Activated CD4-positive, alpha-beta memory T cell treated with anti-CD3 and anti-CD28 coated beads for 36 hours (primary cell): ENCODE measurements at places on chromosomes 16 and 17. TPM values are rescaled to one million over a fixed set of nuclear protein-coding genes. Genes with fewer than 3 reads are reported as not detected.

Gene KRT17
- not detected for total RNA-seq

Gene KCNG4
- not detected for total RNA-seq

Gene TERB1
- not detected for total RNA-seq

Gene TP53TG3F
- total RNA-seq: not detected

Gene KRT27
- not detected for total RNA-seq

Gene CORO7
- total RNA-seq: 90.4 TPM

DNA sequence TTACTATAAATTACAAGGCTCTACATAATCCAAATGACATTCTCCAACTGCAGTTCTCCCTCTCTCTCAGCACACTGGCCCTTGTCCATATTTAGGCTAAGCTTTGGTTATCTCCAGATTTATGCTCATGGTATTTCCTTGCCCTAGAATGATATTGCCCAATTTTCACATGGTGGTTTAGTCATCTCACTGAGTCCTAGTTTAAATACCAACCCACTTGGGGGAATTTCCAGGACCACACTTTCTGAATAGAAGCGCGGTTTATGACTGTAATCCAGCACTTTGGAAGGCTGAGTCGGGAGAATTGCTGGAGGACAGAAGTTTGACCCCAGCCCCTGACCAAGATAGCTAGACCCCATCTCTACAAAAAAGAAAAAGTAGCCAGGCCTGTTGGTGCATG is 280.1 kb upstream of the MON1B start:
- H3K4me1 ChIP-seq: no peaks in the 10 kb centered on the region
- no peak for DNase-seq
- H3K4me3 ChIP-seq: no peak overlapping the region
- H3K27ac ChIP-seq: no peak overlapping the region

GRCh38 chr16:54055191-54055590 is 231.4 kb downstream of the IRX3 start:
- H3K27me3 ChIP-seq: no peaks in the 10 kb centered on the region
- H3K4me3 ChIP-seq: no peak overlapping the region
- no peak overlapping the region for H3K27ac ChIP-seq
- H3K36me3 ChIP-seq: peaks cover 9% of the 10 kb centered on the region

- peaks cover 7% of the 10 kb centered on the region for H3K27me3 ChIP-seq
- DNase-seq: no peak
- no peak overlapping the region for H3K27ac ChIP-seq
- H3K4me3 ChIP-seq: peak overlapping the region; percentile 88
- H3K4me1 ChIP-seq: peaks cover 20% of the 10 kb centered on the region
- peaks cover under 1% of the 10 kb centered on the region for H3K36me3 ChIP-seq
These were observed 1.1 kb downstream of the ATP2A1 start for GRCh38 chr16:28879261-28879840.

DNA sequence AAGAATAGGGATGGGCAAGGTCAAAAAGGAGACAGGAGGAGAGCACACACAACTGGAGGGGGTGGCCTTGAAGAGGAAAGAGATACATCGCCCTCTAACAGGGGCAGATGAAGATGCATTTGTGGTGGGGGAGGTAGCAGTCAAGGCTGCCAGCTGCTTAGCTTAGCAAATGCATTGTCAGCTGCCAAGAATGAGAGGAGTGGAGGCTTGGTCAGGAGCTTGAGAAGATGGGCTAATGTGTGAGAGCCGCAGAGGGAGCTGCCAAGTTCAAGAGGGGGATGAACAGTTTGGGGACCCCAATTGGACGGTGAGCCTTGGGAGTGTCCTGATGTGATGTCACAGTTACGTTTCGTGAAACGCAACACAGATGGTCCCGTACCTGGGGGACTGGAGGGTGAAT is 28.9 kb upstream of the GNA13 start:
- H3K27ac ChIP-seq: no peak overlapping the region
- H3K27me3 ChIP-seq: no peaks in the 10 kb centered on the region
- no peaks in the 10 kb centered on the region for H3K4me1 ChIP-seq

GRCh38 chr16:660459-661183 is 7.3 kb upstream of the RHOT2 start:
- H3K36me3 ChIP-seq: peaks cover 3% of the 10 kb centered on the region
- peak; percentile 72 for DNase-seq
- peaks cover 4% of the 10 kb centered on the region for H3K4me1 ChIP-seq
- no peak overlapping the region for H3K4me3 ChIP-seq
- H3K27ac ChIP-seq: no peak overlapping the region

DNA sequence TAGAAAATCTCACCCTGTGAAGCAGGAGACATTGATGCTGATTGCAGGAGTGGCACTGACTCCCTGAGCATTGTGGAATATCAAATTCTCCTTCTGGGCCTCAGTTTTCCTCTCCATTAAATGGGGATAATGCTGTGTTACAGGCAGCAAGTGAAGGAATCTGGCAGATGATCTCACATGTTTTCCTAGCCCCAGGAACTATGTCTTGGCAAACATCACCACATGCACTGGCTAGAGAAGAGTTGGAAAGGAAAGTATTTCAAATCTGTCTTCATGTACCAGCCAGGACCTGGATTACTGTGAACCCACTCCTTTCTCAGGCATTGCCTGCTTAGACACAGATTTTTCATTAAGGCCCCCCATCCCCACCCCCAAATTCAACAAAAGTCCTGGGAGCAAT is 13.6 kb upstream of the CCL8 start:
- peaks cover 14% of the 10 kb centered on the region for H3K27me3 ChIP-seq
- no peak overlapping the region for H3K27ac ChIP-seq
- no peak for DNase-seq
- H3K36me3 ChIP-seq: no peaks in the 10 kb centered on the region
- H3K4me1 ChIP-seq: no peaks in the 10 kb centered on the region
